Muscle of leg (tissue), 16 donors: ENCODE measurements at places on chromosomes 6 and 20. TPM values are rescaled to one million over a fixed set of nuclear protein-coding genes. Genes with fewer than 3 reads are reported as not detected.
A peak's percentile ranks its signal among the peaks of the same experiment; 100 is the strongest.

GRCh38 chr6:43904311-43905123 lies 134.5 kb downstream of the VEGFA start:
- H3K36me3 ChIP-seq = no peaks in the 10 kb centered on the region
- DNase-seq = no peak
- H3K27ac ChIP-seq = no peak overlapping the region
- no peak overlapping the region for H3K4me3 ChIP-seq

- H3K4me1 ChIP-seq = no peaks in the 10 kb centered on the region
- H3K36me3 ChIP-seq = peaks cover 2% of the 10 kb centered on the region
- no peak for DNase-seq
- H3K4me3 ChIP-seq = no peak overlapping the region
- H3K27ac ChIP-seq = no peak overlapping the region
These were observed 78.8 kb downstream of the COL21A1 start for GRCh38 chr6:56168596-56168995.

- H3K36me3 ChIP-seq = no peaks in the 10 kb centered on the region
- no peak overlapping the region for H3K27ac ChIP-seq
- no peak overlapping the region for H3K4me3 ChIP-seq
- H3K4me1 ChIP-seq = no peaks in the 10 kb centered on the region
These were observed 117.5 kb downstream of the KCNQ5 start for GRCh38 chr6:72739368-72739779.

- peaks cover 4% of the 10 kb centered on the region for H3K4me1 ChIP-seq
- no peak for DNase-seq
- no peak overlapping the region for H3K27ac ChIP-seq
- no peaks in the 10 kb centered on the region for H3K36me3 ChIP-seq
- no peak overlapping the region for H3K4me3 ChIP-seq
These were observed 395.4 kb downstream of the SAMD5 start for GRCh38 chr6:147903931-147904330.

GRCh38 chr6:81894306-81894705 lies 141.8 kb upstream of the TENT5A start:
- H3K27ac ChIP-seq = peak overlapping the region; percentile 39
- H3K36me3 ChIP-seq = no peaks in the 10 kb centered on the region

DNA sequence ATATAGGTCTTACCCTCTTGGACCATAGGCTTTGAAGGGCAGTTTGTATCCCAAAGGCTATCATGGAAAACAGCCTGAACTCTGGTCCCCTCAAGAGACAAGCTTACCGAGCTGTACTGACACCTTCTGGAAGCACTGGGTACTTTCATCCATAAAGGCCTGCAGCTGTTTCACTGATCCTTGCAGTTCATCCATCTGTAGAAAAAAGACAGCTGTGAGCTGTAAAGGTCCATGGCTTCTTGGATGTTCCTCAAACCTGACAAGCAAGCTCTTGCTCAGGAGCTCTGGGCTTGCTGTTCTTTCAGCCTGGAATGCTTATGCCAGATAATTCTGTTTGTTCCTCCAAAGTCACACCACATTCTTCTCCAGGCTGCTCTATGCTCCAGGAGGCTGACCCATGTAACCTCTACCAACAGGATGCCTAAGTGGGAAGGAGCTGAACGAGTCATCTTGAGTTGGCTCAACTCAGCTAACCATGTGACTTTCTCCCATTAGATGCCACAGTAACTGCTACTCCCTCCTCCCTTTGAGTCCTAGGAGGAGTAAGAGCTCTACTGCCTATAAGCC lies 8.8 kb upstream of the NDRG3 start:
- peaks cover 24% of the 10 kb centered on the region for H3K36me3 ChIP-seq
- peaks cover 4% of the 10 kb centered on the region for H3K4me1 ChIP-seq
- H3K27me3 ChIP-seq = no peaks in the 10 kb centered on the region
- DNase-seq = peak; percentile 87

- H3K4me1 ChIP-seq = no peaks in the 10 kb centered on the region
- no peaks in the 10 kb centered on the region for H3K27me3 ChIP-seq
- no peak overlapping the region for H3K4me3 ChIP-seq
- DNase-seq = peak; percentile 16
- H3K27ac ChIP-seq = no peak overlapping the region
These were observed 175.0 kb downstream of the HAO1 start for GRCh38 chr20:7765221-7765620.

- DNase-seq = no peak
- H3K4me3 ChIP-seq = no peak overlapping the region
- peaks cover 2% of the 10 kb centered on the region for H3K27me3 ChIP-seq
- H3K4me1 ChIP-seq = no peaks in the 10 kb centered on the region
- no peak overlapping the region for H3K27ac ChIP-seq
These were observed 49.4 kb upstream of the CD83 start for GRCh38 chr6:14068133-14068532.

DNA sequence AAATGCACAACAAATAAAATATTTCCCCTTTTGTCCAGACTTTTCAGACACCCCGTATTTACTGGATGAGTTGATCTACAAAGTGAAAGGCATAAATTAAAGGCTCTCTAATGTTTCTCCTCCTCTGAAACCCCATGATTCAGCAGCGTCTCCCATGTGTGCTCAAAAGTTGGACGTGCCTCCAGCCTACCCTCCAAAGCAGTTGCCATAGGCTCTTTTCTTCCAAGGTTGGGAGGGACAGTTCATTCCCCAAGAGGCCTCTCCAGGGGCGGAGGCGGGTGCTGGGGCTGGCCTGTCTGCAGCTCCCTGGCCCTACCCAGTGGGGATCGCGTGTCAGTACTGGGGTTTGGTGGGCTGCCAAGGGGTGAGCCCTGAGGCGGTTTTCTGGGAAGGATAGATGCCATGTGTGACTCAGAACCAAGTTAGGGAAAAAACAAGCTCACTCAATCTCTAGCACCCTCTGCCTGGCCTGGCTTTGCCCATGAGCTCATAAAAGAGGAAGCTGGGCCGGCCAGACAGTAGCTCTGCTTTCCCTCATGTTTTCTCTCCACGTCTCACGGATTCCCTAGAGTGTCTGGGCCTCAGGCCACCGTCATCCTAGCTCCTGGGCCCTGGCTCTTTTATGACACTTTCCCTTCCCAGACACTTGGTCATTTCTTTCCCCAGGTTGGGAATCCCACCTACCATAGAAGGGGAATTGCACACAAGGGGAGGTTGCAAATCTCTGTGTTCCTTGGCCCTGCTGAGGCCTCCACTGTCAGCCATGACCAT lies 8.0 kb upstream of the IER3 start:
- H3K36me3 ChIP-seq = no peaks in the 10 kb centered on the region
- peaks cover 25% of the 10 kb centered on the region for H3K4me1 ChIP-seq
- peak; percentile 92 for DNase-seq
- H3K27me3 ChIP-seq = no peaks in the 10 kb centered on the region
- H3K4me3 ChIP-seq = no peak overlapping the region

DNA sequence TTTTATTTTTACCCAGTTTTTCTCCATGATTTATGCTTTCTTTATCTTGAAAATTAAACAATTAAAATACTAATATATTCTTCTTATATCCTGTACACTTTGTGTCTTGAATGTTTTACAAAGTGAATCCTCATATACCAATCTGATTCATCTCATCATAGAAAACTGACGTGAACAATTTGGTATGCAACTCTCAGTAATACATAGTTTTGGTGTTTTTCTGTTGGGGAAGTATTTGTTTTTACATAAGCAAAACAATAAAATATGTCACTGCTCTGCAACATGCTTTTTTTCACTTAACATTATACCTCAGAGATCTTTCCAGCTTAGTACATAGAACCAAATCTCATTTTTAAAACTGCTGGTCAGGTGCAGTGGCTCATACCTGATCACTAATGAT lies 14.7 kb downstream of the DNAAF9 start:
- H3K27me3 ChIP-seq = no peaks in the 10 kb centered on the region
- H3K4me3 ChIP-seq = no peak overlapping the region
- H3K27ac ChIP-seq = no peak overlapping the region
- no peaks in the 10 kb centered on the region for H3K4me1 ChIP-seq
- DNase-seq = no peak
- no peaks in the 10 kb centered on the region for H3K36me3 ChIP-seq

DNA sequence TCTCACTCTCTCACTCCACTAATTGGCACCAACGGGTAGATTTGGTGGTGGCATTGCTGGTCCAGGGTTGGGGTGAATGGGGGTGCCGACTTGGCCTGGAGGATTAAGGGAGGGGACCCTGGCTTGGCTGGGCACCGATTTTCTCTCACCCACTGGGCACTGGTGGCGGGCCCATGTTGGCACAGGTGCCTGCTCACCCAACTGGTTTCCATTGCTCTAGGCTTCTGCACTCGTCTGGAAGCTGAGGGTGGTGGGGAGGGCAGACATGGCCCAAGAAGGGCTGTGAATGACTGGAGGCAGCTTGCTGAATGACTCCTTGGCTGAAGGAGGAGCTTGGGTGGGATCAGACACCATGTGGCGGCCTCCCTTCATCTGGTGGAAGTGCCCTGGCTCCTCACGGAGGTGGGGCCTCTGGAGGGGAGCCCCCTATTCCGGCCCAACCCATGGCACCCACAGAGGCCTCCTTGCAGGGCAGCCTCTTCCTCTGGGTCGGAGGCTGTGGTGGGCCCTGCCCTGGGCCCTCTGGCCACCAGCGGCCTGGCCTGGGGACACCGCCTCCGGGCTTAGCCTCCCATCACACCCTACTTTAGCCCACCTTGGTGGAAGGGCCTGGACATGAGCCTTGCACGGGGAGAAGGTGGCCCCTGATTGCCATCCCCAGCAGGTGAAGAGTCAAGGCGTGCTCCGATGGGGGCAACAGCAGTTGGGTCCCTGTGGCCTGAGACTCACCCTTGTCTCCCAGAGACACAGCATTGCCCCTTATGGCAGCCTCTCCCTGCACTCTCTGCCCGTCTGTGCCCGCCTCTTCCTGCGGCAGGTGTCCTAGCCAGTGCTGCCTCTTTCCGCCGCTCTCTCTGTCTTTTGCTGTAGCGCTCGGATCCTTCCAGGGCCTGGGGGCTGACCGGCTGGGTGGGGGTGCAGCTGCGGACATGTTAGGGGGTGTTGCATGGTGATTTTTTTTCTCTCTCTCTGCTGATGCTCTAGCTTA lies 11.2 kb downstream of the VEGFA start:
- H3K4me1 ChIP-seq = peaks cover 9% of the 10 kb centered on the region
- H3K27me3 ChIP-seq = no peaks in the 10 kb centered on the region
- no peak overlapping the region for H3K27ac ChIP-seq
- no peak overlapping the region for H3K4me3 ChIP-seq
- peaks cover 91% of the 10 kb centered on the region for H3K36me3 ChIP-seq
- no peak for DNase-seq

- H3K27me3 ChIP-seq = no peaks in the 10 kb centered on the region
- no peaks in the 10 kb centered on the region for H3K36me3 ChIP-seq
- DNase-seq = no peak
- H3K27ac ChIP-seq = no peak overlapping the region
- H3K4me1 ChIP-seq = no peaks in the 10 kb centered on the region
These were observed 260.0 kb downstream of the MMUT start for GRCh38 chr6:49202924-49203536.

DNA sequence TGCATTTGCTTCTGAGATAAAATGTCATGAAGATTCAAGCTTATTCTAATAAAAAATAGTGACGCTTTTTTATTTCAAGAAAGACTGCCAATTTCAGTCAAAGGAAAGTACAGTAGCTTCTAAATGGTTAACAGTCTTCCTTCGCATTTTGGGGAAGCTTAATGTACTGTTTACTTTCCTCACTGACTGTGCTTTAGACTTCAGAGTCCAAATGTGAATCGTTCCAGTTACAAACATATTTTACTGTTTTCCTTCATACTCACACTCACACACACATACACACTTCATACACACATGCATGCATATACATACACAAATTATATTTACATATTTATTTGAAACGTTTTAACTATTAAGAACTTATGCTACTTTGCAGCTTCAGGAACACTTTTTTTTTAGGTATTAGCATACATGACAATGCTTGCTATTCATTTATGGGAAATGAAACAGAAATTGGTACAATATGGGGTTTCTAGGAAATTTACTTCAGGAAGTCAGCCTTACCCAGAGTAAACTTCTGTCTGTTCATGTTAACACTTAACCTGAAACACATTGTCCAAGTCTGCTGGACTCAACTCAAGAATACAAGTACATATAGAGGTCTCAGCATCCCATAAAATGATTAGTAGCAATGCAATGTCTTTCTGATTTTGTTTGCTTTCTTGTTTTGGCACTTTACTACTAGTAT lies 145.4 kb downstream of the RPS12 start:
- DNase-seq = peak; percentile 49
- H3K4me3 ChIP-seq = no peak overlapping the region
- peaks cover 12% of the 10 kb centered on the region for H3K4me1 ChIP-seq

- no peak for DNase-seq
- H3K4me3 ChIP-seq = no peak overlapping the region
- no peaks in the 10 kb centered on the region for H3K4me1 ChIP-seq
- no peaks in the 10 kb centered on the region for H3K36me3 ChIP-seq
- no peaks in the 10 kb centered on the region for H3K27me3 ChIP-seq
- H3K27ac ChIP-seq = no peak overlapping the region
These were observed 547.9 kb upstream of the PTCHD4 start for GRCh38 chr6:48658915-48659314.

DNA sequence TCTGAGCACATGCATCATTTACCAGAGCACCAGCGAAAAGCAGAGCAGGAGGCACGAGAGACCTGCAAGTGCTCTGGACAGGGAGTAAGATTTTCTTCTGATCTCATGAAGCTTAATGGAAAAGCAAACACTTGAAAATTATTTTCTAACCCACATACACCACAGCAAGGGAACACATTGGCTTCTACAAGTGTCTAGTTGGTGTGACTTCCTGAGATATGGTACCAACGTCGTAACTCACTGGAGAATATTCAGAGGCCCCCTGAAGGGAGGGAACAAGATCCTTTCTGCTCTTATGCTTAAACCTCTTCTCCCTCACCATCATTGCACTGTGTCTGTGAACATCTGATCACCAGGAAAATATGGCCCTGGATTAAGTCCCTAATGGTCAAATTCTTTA lies 48.6 kb downstream of the PSMB1 start:
- DNase-seq = no peak
- H3K27ac ChIP-seq = no peak overlapping the region
- H3K4me3 ChIP-seq = no peak overlapping the region
- H3K36me3 ChIP-seq = no peaks in the 10 kb centered on the region
- H3K27me3 ChIP-seq = no peaks in the 10 kb centered on the region

DNA sequence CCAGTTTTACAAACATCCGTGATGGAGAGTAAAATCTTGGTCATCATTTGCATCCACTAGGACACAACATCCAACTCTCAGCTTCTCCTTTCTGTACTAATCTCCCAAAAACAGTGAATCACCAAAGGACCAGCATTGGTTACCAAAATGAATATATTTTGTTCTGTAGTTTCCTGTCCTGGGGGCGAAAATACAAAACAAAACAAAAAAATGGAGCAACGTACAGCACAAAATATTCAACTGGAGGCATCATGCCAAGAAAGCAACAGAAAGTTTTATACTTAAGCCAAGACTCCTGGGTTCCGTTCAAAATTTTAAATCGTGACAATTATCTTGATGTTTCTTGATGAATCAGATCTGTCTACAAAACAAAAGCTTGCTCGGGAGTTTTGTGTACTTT lies 126.6 kb upstream of the CCDC28A start:
- H3K27ac ChIP-seq = no peak overlapping the region
- H3K4me3 ChIP-seq = peak overlapping the region; percentile 11
- peak; percentile 79 for DNase-seq
- H3K36me3 ChIP-seq = no peaks in the 10 kb centered on the region
- H3K4me1 ChIP-seq = no peaks in the 10 kb centered on the region

GRCh38 chr6:21325201-21325856 lies 268.2 kb upstream of the SOX4 start:
- no peak overlapping the region for H3K4me3 ChIP-seq
- no peaks in the 10 kb centered on the region for H3K27me3 ChIP-seq
- DNase-seq = no peak
- no peak overlapping the region for H3K27ac ChIP-seq

Gene NOP56
- total RNA-seq = 130 TPM

Gene AVP
- 0.18 TPM for total RNA-seq

Gene BTN1A1
- total RNA-seq = 0.04 TPM

Gene SALL4
- 0.18 TPM for total RNA-seq

Gene EEF1A2
- total RNA-seq = 330 TPM

Gene ADTRP
- 0.22 TPM for total RNA-seq

Gene PSORS1C1
- 1.3 TPM for total RNA-seq

Gene TCP11
- total RNA-seq = 0.44 TPM

Gene PROCR
- total RNA-seq = 51.9 TPM
